ENCODE measurements at places on chromosomes 6 and 20.
A peak's percentile ranks its signal among the peaks of the same experiment; 100 is the strongest.

- no peak for DNase-seq
Observed at GRCh38 chr6:134373282-134373922, 55.5 kb upstream of the SGK1 start.

GRCh38 chr6:2641044-2641725 lies 109.5 kb downstream of the MYLK4 start:
- no peak for DNase-seq

GRCh38 chr6:22582417-22583205 lies 13.2 kb downstream of the HDGFL1 start:
- no peak for DNase-seq

- no peak for DNase-seq
Observed at GRCh38 chr6:168773788-168774187, 332.8 kb downstream of the SMOC2 start.

DNA sequence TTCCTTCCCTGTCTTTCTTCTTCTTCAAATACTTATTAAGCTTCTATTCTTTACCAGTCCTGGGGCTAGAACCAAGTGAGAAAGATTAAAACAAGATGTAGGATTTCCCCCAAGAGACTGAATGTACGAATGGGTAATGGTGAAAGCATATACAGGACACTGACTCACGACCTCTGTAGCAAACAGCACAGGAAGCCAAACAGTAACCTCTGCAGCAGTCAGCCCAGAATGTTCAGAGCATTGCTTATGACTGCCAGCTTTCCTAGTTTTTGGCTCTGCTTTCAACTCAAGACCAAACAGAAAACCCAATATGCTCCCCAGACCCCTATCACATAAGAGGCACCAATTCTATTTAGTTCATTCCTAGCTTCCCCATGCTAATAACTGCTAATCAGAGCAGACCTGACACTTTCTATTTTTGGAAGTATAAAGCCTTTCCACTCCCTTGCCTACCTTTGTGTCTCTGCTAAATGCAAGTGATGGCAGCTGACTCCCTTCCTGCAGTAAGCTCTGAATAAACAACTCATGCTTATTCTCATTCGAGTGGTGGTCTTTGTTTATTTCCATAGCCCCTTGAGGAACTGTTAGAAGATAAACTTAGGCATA lies 690.6 kb downstream of the EPM2A start:
- DNase-seq, result no peak

DNA sequence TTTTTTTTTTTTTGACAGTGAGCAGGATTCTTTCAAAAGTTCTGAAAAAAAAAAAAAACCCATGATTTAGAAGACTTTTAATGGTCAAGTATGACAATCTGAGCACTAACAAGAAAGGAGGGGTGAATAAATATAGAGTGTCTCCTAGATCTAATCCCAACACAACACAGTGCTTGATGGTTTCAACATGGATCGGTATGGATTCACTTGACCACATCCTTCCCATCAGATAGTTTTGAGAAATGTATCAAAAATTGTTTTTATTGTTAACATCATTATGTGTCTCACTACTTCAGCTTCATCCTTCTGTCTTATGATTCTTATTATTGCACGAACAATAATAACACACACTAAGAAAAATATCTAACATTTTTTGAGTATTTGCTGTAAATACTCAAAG lies 21.0 kb downstream of the KIF13A start:
- no peak for DNase-seq

- no peak for DNase-seq
Observed at GRCh38 chr20:44399446-44399845, 43.9 kb downstream of the HNF4A start.

DNA sequence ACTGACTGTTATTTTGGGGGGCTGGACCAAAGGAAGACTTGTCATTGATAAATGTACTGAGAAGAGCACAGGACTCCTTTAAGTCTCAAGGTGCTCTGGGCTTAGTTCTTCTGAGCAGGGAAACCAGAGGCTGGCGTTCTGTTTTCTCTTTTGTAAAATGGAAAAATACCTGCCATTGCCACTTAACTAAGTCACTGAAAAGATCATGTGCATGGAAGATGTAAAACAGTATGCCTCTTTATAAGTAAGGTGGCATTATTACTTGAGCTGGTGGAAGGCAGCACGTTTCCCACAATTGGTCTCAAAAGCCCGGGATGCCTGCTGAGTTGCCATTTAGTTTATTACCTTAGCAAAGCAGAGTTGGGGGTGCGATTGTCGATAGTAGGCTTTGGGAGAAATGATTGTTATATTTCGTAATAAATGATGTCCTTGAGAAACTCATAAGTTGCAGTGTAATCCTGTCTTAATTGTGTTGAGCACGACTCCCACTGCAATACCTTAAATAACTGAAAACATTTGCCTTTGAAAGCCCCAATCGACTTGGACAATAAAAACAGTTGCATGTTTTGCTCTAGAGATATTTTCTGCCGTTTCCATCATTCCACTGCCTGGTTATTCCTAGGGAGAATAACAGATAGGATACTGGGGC lies 3.6 kb downstream of the JARID2 start:
- no peak for DNase-seq

GRCh38 chr6:140909625-140910024 lies 1223.1 kb upstream of the GJE1 start:
- no peak for DNase-seq

- DNase-seq, result peak; percentile 49
Observed at GRCh38 chr20:1108437-1108920, 9.9 kb upstream of the PSMF1 start.
